GM04504 (cell line): ENCODE measurements at places on chromosomes 7 and 10.

DNA sequence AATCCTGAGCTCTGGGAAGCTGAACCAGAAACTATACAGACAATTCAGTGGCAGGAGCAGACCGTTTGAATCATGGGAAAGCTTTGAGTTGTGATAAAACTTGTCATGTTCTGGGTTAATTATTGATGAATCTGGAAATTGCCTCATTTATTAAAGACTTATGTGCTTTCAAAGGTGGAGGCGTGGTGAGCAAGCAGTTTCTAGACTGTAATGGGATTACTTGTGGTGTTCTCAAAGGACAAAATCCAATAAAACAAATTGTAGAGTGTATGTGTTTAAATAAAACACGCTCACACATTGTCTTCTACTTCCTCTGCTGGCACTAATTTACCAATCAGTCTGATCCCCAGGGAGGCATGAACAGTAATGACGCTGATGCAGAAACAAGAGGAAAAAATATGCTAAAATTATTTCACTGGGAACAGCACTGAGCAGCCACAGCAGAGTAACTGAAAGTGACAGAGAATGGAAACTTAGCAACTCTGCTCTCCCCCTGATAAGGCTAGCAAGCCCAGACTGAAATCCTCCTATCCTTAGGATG is 25.1 kb downstream of the PARD3 start:
- no peak for DNase-seq

GRCh38 chr10:84552478-84552877 is 224.1 kb downstream of the CCSER2 start:
- no peak for DNase-seq

DNA sequence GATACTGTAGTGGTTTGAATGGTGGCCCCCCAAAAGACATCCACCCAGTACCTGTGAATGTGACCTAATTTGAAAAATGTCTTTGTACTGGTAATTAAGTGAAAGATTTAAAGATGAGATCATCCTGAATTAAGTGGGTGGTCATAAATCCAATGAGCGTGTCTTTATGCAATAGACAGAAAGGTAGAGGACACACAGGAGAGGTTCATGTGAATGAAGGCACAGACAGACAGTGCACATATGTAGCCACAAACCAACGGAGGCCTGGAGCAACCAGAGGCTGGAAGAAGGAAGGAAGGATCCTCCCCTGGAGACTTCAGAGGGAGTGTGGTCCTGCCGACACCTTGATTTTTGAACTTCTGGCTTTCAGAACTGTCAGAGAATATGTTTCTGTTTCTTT is 160.3 kb downstream of the CNTNAP2 start:
- no peak for DNase-seq

DNA sequence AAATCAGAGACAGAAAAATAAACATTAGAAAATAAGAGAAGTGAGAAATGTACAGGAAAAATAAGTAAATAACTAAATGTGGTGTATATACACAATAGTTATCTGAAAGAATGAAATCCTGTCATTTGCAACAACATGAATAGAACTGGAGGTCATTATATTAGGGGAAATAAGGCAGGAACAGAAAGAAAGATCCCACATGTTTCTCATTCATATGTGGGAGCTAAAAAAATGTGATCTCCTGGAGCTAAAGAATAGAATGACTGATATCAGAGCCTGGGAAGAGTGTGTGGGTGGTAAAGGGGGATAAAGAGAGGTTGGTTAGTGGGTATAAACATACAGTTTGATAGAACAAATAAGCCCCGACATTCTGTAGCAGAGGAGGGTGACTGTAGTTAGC is 27.3 kb downstream of the PLXDC2 start:
- no peak for DNase-seq

GRCh38 chr7:132554446-132554845 is 21.8 kb downstream of the PLXNA4 start:
- no peak for DNase-seq

GRCh38 chr7:81506609-81507008 is 263.2 kb downstream of the HGF start:
- no peak for DNase-seq

- no peak for DNase-seq
Observed at GRCh38 chr10:43234471-43235041, 32.3 kb downstream of the RASGEF1A start.

DNA sequence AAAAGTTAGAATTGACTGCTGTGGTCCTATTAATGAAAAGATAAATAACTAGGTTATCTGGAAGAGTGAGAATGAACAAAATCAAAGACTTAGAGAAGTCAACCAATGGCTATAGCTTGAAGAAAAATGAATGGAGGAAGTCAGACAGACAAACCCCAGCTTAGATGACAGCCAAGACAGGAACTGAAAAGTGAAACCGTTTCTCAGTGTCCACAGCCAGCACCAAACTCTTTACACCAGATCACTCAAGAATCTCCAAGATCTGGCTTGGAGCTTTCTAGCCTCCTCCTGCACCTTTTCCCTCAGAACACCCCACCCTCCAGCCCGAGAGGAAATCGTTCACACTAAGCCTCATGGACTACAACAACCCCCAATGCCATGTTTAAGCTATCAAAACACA is 167.0 kb downstream of the SFMBT2 start:
- no peak for DNase-seq

GRCh38 chr7:120825576-120825975 is 32.4 kb downstream of the TSPAN12 start:
- DNase-seq = no peak

GRCh38 chr7:139562961-139563565 is 39.6 kb downstream of the CLEC2L start:
- DNase-seq = no peak

DNA sequence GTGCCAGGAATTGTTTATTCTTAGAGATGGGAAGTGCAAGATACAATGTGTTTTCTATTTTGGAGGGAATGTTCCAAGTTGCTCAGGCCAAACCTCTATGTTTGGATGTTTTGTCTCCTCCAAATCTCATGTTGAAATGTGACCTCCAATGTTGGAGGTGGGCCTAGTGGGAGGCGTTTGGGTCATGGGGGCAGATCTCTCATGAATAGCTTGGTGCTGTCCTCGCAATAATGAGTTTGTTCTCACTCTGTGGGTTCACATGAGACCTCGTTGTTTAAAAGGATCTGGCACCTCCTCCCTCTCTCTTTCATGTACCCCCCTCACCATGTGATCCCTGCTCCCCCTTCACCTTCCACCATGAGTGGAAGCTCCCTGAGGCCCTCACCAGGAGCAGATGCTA is 8.3 kb upstream of the GDF10 start:
- no peak for DNase-seq

GRCh38 chr7:91079487-91079886 is 184.7 kb upstream of the FZD1 start:
- no peak for DNase-seq

- DNase-seq = no peak
Observed at GRCh38 chr10:71222601-71223346, 10.4 kb downstream of the UNC5B start.

GRCh38 chr7:27170426-27171324 is 3.4 kb downstream of the HOXA10 start:
- DNase-seq = peak; percentile 3

DNA sequence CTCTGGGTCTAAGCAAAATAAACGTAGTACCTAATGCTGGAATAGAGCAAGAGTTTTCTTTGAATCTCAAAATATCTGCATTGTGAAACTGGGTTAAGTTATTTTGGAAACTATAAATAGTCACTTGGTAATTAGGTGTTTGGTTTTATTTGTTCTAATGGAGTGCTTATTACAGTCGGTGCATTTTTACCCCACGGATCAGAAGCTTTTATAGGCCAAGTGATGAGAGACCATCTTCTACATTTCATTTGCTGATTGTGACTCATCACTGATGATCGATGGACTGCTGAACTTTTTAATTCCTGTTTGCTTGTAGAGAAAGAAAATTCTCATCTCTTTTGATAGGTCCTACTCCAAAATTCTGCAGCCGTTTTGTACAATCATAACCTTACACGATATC is 28.2 kb downstream of the MGMT start:
- DNase-seq = no peak
